ENCODE measurements at places on chromosomes 13 and 19.

DNA sequence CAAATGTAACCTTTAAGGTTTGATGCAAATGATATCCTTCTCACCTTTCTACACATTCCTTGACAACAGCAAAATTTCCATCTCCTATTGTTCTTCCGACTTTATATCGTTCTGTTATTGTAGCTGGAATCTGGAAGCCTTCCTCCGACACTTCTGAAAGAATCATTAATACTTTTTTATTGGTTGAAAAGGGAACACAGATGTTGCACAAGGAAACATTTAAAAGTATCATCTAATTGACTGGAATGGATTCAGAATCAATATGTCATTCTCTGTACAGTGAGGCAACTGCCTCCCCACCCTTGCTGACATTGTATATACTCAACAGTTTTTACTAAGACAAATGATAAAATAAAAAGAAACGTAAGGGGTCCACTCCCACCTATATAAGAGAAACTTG is 295.2 kb downstream of the DCLK1 start:
- no peak for DNase-seq

DNA sequence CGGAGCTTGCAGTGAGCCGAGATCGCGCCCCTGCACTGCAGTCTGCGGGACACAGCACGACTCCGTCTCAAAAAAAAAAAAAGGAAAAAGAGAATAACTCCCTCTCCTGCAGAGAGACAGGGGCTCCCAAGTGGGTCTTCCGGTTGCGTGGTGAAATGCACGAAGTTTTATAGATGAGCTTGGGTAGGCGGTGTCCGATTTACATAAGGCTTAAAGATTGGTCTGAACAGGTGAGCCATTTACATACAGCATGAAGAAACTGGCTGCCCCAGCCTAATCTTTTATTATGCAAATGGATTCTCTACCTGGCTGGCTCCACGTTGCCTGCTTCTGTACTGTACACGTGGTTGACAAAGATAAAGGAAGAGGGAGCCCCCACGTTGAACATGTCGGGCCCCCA is 19.5 kb downstream of the ADGRE2 start:
- no peak for DNase-seq

DNA sequence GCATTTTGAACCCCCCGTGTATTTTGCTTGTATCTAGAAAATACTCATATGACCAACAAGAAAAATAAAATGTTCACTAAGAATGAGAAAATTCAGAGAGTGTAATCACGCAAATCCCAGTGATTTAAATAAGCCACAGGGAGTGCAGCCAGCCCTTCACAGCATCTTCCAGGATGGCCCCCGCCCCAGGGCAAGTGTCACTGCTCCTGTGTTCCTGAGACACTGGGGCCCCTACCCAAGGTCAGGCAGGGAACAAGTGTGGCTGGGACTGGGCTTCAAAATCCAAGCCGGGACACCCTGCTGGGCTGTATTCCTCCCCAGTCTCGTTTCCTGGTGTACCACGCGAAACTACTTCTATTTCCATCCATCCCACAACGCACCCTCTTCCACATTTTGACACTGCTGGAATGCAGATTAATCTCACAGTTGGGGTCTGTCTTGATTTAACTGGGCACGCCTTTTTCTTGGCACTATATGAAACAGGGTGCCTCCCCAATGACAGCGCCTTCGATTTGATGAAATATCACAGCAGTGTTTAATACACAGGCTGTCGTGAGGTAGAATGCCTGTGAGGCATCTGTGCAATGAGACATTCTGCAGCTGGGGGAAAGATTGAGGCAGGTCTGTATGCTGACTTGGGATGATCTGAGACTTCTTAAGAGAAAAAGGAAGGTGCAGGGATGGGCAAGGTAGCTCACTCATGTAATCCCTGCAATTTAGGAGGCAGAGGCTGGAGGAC is 18.3 kb upstream of the CCNP start:
- no peak for DNase-seq

DNA sequence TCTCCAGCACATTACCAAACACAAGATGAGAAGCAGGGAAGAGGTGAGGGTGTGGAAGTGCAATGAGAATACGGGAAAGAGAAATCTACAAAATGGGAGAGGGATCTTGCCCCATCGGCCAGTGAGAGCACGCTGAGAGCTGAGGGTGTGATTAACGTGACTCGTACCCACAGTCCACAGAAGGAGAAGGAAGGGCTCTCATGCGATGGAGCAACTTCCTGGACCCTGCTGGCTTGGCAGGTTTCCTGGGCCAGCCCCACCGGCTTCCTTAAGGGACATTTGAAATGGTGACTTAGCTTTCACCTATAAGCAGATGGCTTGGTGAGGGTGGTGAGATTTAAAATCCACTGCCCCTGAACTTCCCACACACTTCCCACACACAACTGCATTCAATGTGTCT is 740.1 kb downstream of the UQCRFS1 start:
- DNase-seq, result no peak

DNA sequence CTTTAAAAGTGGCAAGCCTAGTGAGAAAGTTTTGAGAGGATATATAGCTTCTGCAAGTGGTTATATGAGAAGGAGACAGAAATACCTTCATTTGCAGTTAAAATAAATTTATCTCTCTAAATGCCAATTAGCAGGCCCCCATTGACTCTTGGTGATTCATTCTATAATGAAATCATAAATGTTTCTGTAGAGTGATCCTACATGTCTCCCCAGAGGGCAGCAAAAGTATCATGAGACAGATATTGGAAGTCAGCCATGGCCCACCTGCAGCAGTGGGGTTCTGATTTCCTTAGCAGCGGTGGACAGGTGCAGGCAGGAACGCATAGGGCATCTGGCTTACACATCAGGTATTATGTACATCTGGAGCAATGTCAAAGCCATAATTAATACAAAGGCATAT is 385.4 kb upstream of the SLC10A2 start:
- no peak for DNase-seq

- DNase-seq, result peak; percentile 66
Observed at GRCh38 chr19:862581-863314, 3.3 kb downstream of the CFD start.

DNA sequence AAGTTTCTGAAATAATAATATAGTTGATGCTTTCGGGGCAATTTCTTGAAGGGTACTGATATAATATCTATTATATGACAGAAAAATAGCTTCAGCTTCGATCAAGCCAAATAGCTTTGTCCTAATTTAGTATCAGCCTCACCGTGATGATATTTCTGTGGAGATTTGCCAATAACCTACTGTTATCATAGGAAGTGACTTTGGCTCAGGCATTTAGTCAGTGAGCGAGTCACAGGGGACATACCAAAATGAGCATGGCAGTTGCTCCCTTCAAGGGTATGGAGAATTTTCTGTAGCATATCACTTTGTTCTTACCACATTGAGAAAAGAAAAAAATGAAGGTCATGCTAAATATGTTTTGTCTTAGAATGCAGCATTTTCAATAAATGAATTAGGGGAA is 767.6 kb upstream of the SLITRK1 start:
- no peak for DNase-seq

- DNase-seq, result no peak
Observed at GRCh38 chr19:17393002-17393401, 994 bp downstream of the CCDC194 start.

DNA sequence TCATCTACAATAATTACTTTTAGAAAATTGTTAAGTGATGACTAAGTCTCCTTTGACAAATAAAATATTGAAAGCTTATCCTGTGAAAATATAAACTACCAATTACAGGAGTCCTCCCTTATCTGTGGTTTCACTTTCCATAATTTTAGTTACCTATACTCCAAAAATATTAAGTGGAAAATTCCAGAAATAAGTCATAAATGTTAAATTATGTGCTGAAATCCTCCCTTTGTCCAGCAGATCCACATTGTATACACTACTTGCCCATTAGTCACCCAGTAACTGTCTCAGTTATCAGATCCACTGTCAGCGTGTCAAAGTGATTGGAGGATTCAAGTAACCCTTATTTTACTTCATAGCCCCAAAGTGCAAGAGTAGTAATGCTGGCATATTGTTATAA is 98.1 kb downstream of the SERP2 start:
- no peak for DNase-seq

- peak; percentile 38 for DNase-seq
Observed at GRCh38 chr13:42355092-42355485, 83.1 kb downstream of the AKAP11 start.

DNA sequence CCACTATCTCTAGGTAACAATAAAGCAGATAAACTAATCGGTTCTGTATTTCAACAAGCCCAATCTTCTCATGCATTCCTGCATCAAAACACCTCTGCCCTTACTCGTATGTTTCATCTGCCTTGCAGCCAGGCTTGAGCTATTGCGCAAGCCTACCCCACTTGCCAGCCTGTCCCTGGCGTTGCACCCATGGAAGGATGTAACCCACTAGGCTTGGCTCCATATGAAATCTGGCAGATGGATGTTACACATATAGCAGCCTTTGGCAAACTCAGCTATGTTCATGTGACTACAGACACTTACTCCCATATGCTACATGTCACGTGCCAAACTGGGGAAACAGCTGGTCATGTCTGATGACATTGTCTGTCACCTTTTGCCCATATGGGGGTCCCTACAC is 11.9 kb upstream of the ZNF549 start:
- no peak for DNase-seq

DNA sequence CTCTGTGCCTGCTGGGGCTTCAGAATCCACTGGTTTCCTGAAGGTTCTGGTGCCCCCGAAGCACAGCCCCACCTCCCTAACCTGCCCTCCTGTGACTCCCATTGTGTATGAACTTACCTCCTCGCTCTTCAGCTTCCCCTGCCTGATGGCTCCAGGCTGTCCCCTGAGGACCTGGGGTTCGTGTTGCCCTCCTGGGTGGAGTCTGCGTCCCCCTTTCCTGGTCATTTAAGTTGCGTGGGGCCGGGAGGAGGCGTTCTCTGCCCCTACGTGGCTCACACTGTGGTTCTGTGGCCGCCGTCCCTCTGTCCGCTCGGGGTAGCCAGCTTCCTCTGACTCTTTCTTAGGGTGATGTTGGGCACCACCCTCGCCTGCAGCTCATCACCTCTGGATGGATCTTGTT is 13.9 kb downstream of the TFDP1 start:
- no peak for DNase-seq

DNA sequence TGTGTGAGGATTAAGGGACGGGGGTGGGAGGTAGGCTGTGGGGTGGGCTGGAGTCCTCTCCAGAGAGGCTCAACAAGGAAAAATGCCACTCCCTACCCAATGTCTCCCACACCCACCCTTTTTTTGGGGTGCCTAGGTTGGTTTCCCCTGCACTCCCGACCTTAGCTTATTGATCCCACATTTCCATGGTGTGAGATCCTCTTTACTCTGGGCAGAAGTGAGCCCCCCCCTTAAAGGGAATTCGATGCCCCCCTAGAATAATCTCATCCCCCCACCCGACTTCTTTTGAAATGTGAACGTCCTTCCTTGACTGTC is 5.5 kb downstream of the FOSB start:
- DNase-seq, result no peak

- no peak for DNase-seq
Observed at GRCh38 chr13:50357586-50358118, 342.4 kb downstream of the KCNRG start.

DNA sequence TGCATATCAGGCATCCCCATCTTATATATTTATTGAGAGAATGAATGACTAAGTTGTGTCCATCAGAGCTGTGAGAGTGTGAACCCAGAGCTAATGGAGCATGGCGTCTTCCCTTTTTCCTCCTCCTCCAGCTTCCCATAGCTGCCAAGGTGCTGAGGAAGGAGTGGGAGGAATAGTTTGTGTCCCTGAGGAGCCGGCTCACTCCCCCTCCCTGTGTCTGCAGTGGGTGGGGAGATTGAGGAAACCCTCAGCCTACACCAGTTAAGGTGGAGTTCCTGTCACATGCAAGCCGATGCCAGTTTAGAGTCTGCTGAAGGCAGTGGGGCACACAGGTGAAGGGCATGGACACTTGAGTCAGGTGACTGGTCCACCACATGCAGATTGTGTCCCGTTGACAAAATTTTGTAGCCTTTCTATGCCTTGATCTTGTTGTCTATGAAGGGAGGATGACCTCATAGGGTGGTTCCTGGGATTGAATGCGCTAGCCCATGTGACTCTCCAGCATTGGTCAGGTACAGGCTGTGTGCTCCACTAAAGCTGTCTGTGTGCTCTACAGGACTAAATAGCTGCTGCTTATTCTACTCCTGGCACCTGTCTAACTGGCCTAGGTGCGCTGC is 47.6 kb upstream of the GPI start:
- no peak for DNase-seq

DNA sequence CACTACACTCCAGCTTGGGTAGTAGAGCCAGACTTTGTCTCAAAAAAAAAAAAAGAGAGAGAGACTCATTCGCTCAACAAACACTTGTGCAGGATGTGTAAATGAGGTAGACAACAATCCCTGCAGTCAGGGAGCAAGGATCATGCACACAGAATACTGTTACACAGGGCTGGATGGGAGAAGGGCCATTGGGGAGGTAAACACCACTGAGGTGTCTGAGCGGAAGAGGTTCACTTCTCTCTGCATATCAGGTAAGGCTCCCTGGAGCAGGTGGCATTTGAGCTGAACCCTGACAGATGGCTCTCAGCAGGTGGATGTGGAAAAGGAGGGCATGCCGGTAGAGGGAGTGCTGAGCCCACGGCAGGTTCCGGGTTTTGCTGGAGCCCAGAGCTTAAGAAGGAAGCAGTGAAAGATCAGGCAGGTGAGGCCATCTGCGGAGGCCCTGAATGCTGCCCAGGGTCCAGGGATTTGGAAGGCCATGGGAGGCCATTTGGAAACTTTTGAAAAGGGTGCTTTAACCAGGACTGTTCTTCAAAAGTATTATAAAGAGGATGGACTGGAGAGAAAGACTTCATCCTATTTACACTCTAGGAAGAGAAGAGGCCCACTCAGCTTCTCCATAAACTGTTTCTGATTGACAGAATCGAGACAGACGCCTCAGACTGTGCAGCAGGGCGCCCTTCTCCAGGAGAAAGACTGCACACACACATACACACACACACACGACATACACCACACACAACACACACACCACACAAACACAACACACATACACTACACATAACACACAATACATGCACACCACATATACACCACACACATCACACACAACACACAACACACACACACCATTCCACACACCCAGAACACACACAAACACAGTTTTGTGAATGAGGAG is 199.4 kb downstream of the USP12 start:
- no peak for DNase-seq

GRCh38 chr13:24181991-24182702 is 21.6 kb downstream of the SPATA13 start:
- DNase-seq, result no peak

DNA sequence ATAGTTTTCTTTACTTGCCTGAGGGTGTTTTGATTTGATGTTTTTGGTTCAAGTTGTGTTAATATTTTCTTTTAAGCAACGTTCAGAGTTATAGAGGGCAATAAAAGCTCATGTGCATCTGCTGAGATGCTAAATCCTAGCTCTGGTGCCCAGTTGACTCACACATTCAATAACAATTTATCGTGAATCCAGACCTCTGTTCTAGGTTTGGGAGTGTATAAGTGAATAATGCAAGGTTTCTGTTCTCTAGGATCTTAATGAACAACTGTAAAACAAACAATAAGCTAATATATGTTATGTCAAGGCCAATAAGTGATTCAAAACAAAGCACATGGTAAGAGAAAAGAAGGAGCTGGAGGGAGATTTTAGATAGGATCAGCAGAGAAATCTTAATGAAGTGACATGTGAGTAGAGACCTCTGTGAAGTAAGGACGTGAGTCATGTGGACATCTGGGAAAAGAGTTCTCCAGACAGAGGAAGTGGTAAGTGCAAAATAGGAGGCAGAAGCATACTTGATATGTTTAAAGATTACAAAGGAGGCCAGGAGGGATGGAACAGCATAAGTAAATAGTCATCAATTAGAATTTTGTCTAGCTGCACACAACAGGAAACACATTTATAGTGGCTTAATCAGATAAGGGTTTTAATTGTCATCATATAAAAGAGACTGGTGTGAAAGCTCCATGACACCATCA is 278.5 kb upstream of the HTR2A start:
- no peak for DNase-seq

Measured in stimulated activated CD4-positive, alpha-beta T cell treated with anti-CD3 and anti-CD28 coated beads, Interleukin-15, amount 100 ng/mL, for 1 hour (primary cell).